NCI-H1930 (cell line): ENCODE measurements at places on chromosomes 5 and 9.
A peak's percentile ranks its signal among the peaks of the same experiment; 100 is the strongest.

DNA sequence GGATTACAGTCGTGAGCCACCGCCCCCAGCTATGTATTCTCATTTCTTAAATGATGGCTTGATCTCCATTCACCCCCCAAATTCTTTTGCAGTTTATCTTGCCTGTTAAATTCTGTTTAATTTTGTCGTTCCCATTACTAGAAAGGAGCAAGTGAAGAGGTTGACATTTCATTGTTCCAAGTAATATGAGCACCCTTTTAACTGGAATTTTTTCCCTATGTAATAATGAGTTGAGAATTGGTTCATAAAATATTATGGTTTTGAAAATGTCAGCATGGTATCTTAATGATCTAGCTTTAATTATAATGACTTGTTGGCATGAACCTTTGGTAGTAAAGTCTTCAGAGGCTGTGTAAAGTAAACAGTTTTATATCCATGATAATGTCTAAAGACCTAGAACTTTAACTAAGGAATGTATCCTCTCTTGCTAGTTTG, 37.4 kb downstream of the F2RL2 start:
- no peak for DNase-seq

- no peak for DNase-seq
These were observed 99.8 kb downstream of the ZDHHC21 start for GRCh38 chr9:14593406-14593805.

DNA sequence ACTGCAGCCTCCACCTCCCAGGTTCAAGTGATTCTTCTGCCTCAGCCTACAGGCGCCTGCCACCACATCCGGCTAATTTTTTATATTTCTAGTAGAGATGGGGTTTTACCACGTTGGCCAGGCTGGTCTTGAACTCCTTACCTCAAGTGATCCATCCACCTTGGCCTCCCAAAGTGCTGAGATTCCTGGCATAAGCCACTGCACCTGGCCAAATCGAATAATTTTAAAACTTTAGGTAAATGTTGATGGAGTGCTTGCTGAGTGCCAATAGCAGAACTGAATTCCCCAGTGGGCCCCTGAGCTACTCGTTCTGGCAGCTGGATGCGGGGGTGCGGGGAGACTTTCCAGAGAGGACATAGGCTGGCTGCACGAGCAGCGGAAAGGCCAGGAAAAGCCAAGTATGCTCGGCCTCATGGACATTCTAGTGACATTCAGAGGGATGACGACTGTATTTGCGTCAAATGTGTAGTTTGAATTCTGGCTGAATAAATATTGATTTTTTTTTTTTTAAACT, 16.8 kb downstream of the TRAF2 start:
- DNase-seq, result no peak

DNA sequence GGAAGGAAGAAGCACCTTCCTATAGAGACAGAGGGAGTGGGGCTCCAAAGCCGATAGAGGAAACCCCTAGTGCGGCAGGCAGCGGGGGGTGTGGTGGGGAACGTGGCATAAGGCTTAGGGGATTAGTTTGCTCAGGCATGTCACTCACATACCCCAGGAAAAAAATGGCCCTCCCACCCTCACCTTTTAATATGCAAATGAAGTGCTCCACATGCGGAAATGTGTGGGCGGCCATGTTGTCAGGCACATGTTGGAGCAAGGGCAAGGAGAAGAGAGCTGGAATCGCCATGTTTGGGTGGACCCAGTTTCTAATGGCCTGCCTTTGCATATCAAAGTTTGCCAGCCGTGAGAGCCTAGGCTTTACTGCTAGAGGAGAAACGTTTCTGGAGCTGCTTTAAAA, 758.8 kb downstream of the NR2F1-AS1 start:
- no peak for DNase-seq

DNA sequence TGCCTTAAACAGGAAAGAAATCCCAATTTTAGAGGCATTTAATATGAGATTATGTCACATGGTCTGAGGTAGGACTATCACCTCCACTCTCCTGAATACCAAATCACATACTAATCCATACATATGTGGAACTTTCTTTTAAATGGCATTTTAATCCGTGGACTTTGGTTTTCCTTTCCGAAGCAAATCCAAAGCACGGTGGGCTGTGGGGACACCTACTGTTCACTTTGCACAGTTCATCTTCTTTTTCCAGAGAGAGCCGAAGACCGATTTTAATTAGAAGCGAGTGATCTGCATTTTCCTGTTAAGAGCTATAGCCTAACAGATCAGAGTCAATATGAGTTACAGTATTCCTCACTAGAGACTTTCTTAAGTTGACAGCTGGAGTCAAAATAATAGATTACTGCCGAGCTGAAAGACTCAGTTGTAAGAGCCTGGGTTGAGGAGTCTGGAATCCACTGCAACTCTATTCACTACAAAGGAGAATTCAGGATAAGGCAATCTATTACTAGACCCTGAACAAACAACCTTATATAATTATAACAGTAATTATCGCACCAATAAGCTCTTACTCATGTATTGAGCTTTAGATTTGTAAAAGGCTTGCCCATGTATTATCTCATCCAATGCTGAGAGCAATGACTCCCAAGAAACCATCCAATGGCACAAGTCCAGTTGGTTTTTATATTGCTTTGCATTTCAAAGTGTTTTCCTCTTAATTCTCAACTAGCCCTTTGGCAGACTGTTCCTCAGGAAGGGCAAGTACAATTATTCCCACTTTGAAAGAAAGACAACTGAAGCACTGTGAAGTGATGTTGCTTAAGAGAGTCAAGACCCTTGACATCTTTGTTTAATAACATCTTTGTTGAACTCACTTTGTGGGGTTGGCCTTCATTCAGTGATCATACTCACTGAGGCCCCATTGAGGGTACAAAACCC, 144.7 kb downstream of the TRPM6 start:
- peak; percentile 3 for DNase-seq

GRCh38 chr5:136594416-136594815, 229.1 kb upstream of the TRPC7 start:
- no peak for DNase-seq

- no peak for DNase-seq
These were observed 47.3 kb downstream of the CACNA1B start for GRCh38 chr9:137924761-137925369.

- DNase-seq, result no peak
These were observed 81.9 kb downstream of the PRR16 start for GRCh38 chr5:120545951-120546350.

- no peak for DNase-seq
These were observed 64.5 kb downstream of the CEP120 start for GRCh38 chr5:123358751-123359150.

GRCh38 chr9:138100711-138101350, 223.2 kb downstream of the CACNA1B start:
- no peak for DNase-seq

- no peak for DNase-seq
These were observed 2.1 kb downstream of the NR4A3 start for GRCh38 chr9:99823681-99824377.

GRCh38 chr9:16901590-16901989, 31.1 kb upstream of the BNC2 start:
- DNase-seq, result no peak

GRCh38 chr5:89327608-89328007, 444.6 kb upstream of the MEF2C start:
- no peak for DNase-seq

GRCh38 chr9:93573516-93573828, 2.9 kb upstream of the PHF2 start:
- DNase-seq, result no peak

DNA sequence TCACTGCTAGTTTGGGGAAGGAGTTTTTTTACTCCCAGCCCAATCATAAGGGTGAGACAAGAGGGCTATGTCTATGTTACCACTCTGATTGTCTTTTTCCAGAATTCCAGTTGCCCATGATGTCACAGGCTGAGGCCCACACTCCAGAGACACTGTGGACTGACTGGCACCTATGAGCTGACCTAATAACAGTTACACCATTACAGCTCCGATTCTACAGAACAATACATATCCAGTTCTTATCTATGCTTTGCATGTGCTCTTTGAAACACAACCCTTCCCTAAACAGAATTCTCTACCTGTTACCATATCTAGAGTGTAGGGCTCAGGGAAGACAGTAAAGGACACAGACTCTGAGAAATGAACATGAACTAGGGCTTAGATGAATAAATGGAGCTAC, 45.7 kb upstream of the ALDOB start:
- no peak for DNase-seq

- DNase-seq, result no peak
These were observed 152.2 kb downstream of the BNC2 start for GRCh38 chr9:16718296-16718695.

DNA sequence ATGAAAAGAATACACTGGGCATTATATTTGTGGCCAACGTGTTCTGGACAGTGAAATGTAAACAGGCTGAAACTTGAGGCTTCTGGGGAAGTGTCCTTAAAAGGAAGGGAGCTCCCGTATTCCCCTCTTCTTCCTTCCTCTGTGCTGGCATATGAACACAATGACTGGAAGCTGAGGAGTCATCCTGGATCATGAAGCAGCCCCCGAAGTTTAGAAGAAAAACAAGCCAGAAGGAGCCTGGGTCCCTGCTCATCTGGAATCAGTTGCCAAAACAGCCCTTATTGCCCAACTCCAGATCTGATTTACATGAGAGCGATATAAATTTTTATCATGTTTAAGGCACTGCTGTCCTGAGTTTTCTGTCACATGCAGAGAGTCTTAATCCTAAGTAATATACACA, 65.4 kb upstream of the SLC1A1 start:
- DNase-seq, result no peak

DNA sequence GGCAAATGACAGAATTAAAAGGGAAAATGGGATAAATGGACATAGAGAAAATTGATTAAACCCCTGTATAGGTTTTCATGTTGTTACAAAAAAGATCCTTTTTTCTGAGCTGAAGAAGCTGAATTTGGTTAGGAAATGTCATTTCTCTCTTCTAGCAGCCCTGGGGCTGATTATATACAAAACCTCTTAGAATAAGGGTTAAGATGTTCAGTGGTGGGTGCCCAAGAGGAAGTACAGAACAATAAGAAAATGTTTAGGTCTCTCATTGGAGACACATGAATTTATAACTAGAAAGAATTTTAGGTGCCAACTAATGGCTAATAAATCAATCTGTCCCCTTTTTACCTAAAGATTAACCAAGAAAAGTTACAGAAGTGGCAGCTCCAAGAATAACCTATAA, 14.2 kb downstream of the ABHD17B start:
- DNase-seq, result no peak

GRCh38 chr9:94800424-94801117, 74.1 kb downstream of the AOPEP start:
- DNase-seq, result no peak

DNA sequence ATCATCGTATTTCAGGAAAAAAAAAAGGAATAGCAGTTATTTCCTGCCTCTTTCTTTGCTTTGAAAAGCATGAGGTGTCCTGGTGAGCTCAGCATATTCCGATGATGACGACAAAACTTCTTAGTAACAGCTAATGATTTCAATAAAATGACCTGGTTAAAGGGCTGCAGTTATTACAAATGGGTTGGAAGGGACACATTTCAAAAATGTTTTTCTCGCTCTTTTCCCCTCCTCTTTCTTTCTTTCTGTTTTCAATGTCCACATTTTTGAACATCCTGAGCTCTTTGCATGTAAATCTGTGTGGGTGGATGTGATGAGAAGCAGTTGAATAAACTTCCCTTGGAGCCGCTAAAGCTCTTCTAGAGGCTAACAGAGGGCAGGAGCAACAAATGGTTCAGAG, 186.8 kb upstream of the SLC27A6 start:
- no peak for DNase-seq

- no peak for DNase-seq
These were observed 165.9 kb downstream of the DENND1A start for GRCh38 chr9:123763910-123764588.

DNA sequence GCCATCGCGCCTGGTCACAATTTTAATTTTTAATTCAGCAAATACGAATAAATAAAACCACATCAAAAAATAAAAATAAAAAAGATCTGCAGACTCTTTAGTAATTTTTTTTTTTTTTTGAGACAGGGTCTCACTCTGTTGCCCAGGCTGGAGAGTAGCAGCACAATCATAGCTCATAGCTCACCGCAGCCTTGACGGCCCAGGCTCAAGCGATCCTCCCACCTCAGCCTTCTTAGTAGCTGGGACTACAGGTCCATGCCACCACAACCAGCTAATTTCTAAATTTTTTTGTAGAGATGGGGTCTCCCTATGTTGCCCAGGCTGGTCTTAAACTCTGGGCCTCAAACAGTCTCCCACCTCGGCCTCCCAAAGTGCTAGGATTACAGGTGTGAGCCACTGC, 14.2 kb downstream of the NANS start:
- no peak for DNase-seq

DNA sequence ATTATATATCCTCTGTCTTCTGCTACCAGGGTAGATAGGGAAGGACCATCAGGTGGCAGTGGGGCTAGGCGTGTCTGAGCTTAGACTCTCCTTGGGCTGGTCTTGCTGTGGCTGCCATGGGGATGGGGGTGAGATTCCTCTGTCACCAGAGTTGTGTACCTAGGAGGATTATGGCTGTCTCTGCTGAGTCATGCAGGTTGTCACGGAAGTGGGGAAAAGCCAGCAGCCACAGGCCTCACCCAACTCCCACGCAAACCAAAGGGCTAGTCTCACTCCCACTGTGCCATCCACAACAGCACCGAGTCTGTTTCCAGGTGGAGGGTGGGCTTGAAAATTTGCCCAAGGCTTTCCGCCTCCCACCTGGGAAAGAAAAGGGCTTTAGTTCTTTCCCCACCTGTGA, 476.1 kb downstream of the CYLC2 start:
- no peak for DNase-seq

- DNase-seq, result no peak
These were observed 381.6 kb upstream of the C9orf72 start for GRCh38 chr9:27954858-27955257.

- no peak for DNase-seq
These were observed 65.0 kb downstream of the DOCK8 start for GRCh38 chr9:279674-280073.

DNA sequence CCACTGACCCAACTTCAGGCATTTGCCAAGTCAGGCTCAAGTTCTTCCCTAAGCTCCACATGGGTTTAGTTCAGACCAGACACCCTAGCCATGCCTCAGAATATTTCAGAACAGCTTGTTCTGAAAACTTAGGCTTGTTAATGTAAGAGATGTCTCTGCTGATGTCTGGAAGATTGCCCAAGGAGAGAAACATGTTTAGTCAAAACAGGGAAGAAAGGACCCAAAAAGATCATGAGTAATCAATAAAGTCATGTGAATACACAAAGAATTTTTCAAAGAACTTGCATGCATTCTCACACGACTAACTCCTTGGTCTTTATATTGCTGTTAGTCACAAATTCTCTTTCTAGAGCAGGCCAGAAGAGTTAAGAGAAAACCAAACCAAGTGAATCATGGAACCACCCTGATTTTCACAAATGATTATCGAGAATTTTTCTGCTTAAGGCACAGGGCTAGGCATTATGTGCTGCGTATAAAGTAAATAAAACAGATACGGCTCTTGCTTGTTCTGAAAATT, 158.1 kb upstream of the HMHB1 start:
- DNase-seq, result no peak

DNA sequence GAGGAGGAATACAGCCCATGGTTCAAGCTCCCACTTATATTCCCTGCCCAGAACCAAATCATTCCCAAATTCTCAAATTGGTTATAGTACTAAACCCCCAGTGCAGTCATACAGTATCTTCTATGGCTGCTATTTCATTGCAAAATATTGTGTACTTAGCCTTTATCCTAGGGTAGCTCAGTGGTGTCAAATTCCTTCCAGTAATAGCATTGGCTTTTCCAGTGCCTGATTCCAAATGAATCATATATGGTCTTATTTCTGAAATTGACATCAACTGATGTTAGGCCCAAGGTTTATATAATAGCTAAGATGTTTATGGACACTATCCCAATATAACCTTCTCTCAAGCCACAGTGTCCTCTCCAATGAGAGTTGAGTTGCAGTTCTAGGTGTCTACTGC, 256.7 kb downstream of the NDUFS4 start:
- no peak for DNase-seq
